Activated T-helper 2 cell treated with anti-CD3 and anti-CD28 coated beads, Interferon-gamma antibody, Interleukin-2, Interleukin-4, amounts not matched to agents 10 μg/mL and 5 μg/mL and 100 μg/mL, durations not matched to agents 14 hours and 24 hours and 36 hours (primary cell): ENCODE measurements at places on chromosomes 1 and 21. TPM values are rescaled to one million over a fixed set of nuclear protein-coding genes. Genes with fewer than 3 reads are reported as not detected.

- no peak for DNase-seq
These were observed 540.9 kb downstream of the LMO4 start for GRCh38 chr1:87869567-87869966.

- no peak for DNase-seq
These were observed 16.0 kb downstream of the IRF2BP2 start for GRCh38 chr1:234593771-234594504.

- DNase-seq = no peak
These were observed 97.8 kb downstream of the SLC45A1 start for GRCh38 chr1:8415526-8416278.

GRCh38 chr21:38380481-38381137 lies 117.7 kb downstream of the ERG start:
- no peak for DNase-seq

The PALMD gene
- not detected in 2 replicates for total RNA-seq

The PCP4L1 gene
- not detected in 2 replicates for total RNA-seq

DNA sequence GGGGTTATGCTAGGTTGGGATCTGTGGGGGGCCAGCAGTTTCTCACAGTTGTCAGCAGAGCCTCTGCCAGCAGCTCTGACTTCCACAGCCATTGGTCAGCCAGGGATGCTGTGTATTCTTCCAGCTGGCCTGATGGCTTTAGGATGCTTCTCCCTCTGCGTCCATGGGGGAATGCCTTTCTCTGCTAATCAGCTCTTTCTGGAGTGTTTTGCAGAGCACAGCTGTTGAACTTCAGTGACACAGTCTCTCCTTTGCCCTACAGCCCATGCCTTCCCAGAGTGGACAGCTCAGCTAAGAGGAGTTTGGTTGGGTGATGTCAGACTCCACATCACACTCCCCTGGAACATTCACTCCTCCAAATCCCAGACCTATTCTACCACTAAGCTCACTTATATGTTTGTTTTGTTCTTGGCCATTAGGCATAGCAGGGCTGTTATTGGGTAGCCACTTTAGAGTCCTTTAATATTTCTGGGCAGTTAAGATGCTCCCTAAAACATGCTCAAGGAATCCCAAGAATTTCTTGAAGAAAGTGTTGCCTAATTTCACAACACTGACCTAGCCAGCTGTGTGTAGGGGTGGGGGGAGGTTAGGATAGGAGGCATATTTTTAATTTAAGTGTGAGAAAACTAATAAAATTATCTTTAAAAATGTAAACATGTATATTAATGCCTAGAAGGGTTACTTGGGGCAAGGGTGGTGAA lies 75.3 kb upstream of the KIAA0040 start:
- DNase-seq = no peak

The PIK3C2B gene
- total RNA-seq = 16.9 and 18.5 TPM in 2 replicates

The MTF2 gene
- 73.1 and 83.5 TPM in 2 replicates for total RNA-seq

The ZNF593OS gene
- total RNA-seq = not detected in 2 replicates

DNA sequence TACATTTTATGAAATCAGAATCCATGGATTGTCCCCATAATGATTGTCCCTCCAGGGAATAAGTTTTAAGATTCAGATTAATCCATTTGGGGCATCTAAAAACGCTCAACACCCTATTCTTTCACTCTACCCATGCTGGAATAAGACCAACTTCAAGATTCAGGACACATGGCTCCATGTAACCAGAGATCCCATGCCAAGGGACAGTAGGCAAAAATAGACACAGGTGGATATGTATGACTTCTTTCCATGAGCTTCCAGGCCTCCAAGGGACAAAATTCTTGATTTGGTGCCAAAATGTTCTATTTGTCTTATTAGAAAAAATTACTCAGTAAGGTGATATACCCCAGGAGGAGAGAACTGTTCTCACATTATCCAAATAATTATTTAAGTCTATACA lies 178.8 kb downstream of the NRIP1 start:
- DNase-seq = no peak

DNA sequence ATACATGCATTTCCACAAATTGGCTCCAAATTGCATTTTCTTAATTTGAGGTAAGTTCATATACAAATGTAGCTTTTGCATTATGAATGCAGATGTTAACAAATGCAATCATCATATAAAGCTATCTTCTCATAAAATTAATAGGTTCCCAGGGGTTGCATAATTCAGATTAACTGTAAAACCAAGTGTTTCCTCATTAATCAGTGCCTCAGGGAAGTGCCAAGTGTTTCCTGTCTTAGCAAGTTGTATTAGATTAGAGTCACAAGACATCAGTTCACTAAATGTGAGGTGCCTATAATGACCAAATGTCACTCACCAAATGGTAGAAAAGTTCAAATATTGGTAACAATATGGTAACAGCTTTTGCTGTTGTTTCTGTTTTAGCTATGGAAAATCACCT lies 140.8 kb downstream of the PTGER3 start:
- DNase-seq = no peak
